H54 (cell line): ENCODE measurements at places on chromosomes 12 and 14.

- DNase-seq, result no peak
These were observed 53.6 kb downstream of the BRMS1L start for GRCh38 chr14:35879654-35880249.

GRCh38 chr14:69142101-69142500 is 10.8 kb downstream of the DCAF5 start:
- no peak for DNase-seq

DNA sequence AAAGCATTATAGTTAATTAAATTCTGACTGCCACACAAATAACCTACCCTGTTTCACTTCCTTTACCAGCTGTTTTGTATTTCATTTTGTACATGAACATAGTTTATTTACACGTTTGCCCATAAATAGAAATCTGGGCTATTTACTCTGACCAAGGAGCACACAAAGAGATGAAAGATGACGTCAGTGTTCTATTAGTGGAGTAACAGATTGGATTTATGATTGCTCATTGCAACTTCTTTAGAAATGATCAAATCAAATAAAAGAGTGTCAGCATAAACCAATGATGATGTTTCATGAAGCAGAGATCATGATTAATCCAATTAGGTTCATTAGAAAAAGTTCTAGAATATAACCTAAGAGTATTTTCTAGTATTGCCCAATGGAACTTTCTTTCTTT is 12.0 kb upstream of the RTL1 start:
- DNase-seq, result no peak

- no peak for DNase-seq
These were observed 55.0 kb downstream of the C14orf132 start for GRCh38 chr14:96094211-96094610.

- DNase-seq, result no peak
These were observed 31.8 kb upstream of the OR10A7 start for GRCh38 chr12:55188974-55189556.

DNA sequence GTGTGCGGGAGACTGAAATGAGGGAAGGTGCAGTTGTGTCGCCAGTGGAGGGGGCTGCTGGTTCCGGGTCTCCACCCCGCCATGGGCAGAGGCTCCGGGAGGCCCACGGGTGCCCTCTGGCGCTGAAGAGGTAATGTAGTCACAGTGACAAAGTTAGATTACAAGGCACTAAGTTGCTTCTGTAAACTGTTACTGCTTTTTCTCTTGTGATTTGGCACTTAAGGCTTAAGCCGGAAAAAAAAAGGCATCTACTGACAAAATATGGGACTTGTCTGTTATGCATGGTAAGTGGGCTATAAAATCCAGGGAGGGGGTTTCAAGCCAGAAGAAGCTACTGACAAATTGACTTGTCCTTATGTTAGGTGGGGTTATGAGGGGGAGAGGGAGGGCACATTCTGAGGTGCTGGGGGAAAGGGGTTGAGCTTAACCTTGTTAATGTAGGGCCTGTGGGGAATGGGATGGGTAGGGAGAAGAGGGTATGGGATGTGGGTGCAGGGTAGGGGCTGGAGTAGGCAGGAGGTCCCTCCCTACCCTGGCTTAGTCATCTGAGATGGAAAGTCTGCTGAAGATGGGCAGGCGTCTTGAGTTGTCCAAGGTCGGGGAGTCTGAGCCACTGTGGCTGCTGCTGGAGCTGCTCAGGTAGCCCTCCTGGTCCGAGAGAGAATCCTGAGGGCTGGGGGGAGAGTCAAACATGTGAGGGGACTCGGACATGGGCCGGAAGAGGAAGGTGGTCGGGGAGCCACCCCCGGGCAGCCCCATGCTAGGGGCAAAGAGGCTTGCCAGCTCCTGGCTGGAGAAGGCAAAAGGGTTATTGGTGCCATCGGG is 3.7 kb downstream of the ZFP36L1 start:
- no peak for DNase-seq

GRCh38 chr14:32252030-32252670 is 49.1 kb upstream of the RNU6-8 start:
- peak; percentile 28 for DNase-seq

GRCh38 chr12:13229504-13229903 is 33.0 kb downstream of the EMP1 start:
- no peak for DNase-seq

- DNase-seq, result no peak
These were observed 391 bp downstream of the SERPINA4 start for GRCh38 chr14:94561656-94562010.

GRCh38 chr12:20211541-20211940 is 156.8 kb upstream of the PDE3A start:
- no peak for DNase-seq

DNA sequence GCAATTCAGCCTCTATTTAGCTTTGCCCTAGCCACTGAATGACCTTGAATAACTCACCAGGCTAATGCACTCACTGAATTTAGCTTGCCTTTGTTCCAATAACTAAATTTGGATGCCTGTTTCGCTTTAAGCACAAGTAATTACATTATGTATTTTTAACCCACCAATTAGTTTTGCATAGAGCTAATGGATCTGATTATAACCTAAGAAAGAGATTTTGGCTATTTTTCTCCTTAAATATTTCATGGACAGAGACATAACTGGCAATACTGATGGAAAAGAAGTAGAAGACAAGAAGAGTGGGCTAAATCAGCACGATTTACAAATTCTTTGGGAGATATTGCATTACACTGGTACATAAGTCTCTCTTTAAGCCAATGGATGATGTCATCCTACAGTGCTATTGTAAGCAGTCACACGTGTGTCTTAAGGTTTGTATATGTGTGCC is 85.7 kb downstream of the AKAP6 start:
- no peak for DNase-seq

DNA sequence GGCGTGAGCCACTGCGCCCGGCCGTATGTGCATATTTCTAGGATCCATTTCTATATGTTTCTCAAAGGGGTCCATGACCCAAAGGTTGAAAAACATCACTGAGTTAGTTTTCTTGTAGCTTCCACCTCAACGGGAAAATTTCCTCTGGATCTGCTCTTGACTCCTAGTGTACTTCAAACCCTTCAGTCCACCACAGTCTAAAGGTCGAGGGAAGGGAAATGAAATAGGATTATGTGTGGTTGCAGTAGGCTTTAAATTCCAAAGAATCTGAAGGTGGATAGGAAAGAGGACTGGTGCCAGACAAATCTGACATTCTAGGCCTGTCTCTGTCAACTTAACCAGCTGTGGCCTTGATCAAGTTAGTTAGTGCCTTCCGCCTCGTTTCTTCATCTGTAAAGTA is 1.7 kb upstream of the SUOX start:
- DNase-seq, result no peak

- no peak for DNase-seq
These were observed 362.2 kb upstream of the DDHD1 start for GRCh38 chr14:53515276-53515675.

DNA sequence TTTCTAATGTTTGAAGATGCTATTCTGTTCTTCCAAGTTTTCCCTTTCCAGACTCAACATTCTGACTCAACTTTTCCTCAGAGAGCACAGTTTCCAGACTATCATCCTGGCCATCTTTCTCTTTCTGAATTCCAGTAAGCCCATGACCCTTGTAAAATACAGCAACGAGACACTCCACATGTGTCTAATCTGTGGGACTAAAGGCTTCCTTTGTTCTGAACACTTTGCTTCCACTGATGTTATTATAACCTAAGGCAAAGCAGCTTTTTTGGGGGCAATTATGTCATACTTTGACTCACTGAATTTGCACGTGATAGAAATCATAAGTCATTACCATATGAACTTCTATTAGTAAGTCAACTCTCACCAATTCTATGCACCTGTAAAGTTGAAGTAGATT is 6.3 kb upstream of the ART4 start:
- no peak for DNase-seq

DNA sequence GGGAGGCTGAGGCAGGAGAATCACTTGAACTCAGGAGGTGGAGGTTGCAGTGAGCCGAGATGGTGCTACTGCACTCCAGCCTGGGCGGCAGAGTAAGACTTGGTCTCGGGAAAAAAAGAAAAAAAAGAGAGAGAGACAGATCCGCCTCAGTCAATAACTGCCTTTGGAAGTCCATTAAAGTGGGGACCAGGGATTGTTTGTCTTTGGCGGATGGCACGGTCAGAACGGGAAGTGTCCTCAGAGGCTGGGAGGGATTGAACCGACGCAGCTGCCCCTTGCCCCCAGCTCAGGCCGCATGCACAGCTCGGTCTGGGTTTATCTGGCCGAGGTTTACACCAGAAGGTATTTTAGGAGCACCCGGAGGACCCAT is 54.4 kb downstream of the TESC start:
- DNase-seq, result no peak

DNA sequence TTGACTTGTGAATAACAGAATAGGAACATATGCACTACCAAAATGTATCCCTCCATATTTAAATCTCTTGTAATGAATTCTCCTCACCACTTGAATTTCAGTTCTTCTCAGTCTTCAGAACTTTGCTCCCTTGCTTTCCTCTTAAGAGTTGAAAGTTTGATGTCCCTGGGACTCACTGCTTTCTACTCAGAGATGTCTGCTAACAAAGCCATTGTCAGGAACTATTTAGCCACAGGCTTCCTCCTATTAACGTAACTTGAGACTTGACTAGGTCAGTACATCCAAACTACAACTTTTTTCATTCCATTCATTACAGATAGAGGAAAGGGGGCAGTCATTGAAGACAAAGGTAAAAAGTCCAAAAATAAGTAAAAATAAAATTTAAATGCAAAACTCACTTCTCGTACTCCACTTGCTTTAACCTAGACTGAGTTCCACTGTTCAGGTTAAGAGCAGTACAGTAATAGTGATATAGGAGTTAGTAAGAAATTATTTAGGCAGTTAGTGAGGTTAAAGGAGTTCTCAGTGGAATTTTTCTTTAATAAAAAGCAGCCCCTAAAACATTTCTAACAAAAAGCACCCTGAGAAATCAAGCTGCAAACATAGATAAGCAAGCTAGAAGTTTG is 364.2 kb downstream of the SOX5 start:
- no peak for DNase-seq

GRCh38 chr14:72565917-72566316 is 328.0 kb downstream of the DPF3 start:
- no peak for DNase-seq

- no peak for DNase-seq
These were observed 135.8 kb downstream of the SLC8A3 start for GRCh38 chr14:70052990-70053389.
